ENCODE measurements at places on chromosomes 5 and 9.

GRCh38 chr9:84317563-84317962, 23.0 kb downstream of the SLC28A3 start:
- no peak for DNase-seq

- DNase-seq, result no peak
Observed at GRCh38 chr5:111735583-111736270, 21.3 kb downstream of the NREP start.

- no peak for DNase-seq
Observed at GRCh38 chr9:137417161-137418021, 5.6 kb downstream of the EXD3 start.

GRCh38 chr9:116543731-116544400, 143.2 kb upstream of the TRIM32 start:
- peak; percentile 45 for DNase-seq

DNA sequence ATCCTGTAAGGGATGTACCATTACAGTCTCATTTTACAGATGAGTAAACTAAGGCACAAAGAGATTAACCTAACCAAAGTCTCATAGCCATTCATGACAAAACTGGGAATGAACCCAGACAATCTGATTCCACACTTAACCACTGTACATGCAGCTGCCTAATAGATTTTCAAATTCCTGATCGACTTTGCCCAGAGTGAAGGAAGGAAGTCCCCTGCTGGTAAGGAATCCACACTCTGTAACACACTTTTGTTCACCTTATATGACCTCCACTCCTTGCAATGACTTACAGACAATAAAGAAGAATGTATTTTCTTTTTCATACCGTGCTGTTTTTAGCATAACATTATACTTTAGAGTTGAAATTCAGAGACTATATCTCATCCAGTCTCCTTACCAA, 31.3 kb upstream of the PLPP6 start:
- no peak for DNase-seq

- DNase-seq, result no peak
Observed at GRCh38 chr9:111197256-111197655, 132.8 kb downstream of the OR2K2 start.

GRCh38 chr5:138662599-138662998, 87.4 kb upstream of the HSPA9 start:
- DNase-seq, result no peak

GRCh38 chr5:167835146-167835545, 456.3 kb upstream of the WWC1 start:
- no peak for DNase-seq

GRCh38 chr9:85511746-85512145, 230.0 kb downstream of the AGTPBP1 start:
- no peak for DNase-seq

GRCh38 chr5:173846929-173847501, 41.1 kb upstream of the CPEB4 start:
- no peak for DNase-seq

DNA sequence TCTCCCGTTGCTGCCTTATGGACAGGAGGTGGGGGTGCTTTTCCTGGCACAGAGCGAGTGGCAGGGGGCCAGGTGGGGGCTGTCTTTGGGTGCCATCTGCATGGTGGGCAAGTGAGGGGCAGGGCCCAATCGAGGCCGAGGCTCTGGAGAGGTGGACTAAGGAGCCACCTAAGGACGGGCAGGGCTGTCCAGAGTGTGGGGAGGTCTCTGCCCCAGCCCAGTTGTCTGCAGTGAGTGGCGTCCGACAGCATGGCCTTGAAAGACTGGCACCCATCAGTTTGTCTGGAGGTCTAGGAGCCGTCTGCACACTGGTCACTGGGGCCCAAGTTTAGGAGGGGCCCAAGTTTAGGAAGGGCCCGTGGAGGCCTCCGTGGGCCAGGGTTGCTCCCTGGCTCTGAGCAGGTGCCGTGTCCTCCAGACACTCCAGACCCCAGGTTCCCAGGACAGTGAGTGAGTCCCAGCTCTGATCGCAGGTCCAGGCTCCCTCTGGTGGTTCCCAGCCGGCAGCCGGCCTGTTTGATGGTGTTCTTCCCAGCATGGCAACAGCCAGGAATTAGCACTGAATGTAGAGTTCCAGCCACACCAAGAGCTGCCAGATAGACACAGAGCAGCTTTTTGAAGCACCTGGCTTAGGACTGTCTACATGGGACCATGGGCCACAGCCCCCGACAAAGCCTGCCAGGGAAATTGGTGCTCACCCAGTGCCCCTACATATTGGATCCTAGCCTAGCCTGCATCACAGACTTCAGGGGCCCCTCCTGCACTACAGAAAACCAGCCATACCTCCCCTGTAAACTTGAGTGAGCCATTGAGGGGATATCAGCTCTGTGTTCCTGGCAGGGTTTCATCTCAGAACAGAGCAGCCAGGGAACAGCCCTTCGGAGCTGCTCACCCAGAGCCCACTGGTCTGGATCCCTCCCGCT, 120.9 kb downstream of the WNK2 start:
- DNase-seq, result no peak

- no peak for DNase-seq
Observed at GRCh38 chr5:176550275-176550831, 1.2 kb downstream of the CDHR2 start.

DNA sequence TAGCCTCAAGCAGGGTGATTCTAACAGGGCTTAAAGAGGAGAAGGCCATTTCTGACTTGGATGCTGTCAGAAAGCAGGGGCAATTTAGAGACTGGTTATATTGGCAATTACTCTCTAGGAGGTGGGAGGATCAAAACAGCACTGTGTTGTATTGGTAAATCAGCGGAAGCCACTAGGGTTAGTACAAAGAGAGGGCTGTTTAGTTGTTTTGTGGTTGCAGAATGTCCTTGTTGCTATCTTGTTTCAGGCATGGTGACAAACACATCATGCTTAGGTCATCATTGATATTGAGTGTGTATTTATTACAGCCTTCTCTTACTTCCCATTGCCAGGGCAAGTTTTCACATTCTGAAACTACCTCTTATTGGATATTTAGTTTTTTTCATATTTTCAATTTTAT, 165.3 kb downstream of the TAF11L14 start:
- DNase-seq, result no peak

GRCh38 chr9:121350993-121351561, 19.0 kb downstream of the STOM start:
- peak; percentile 76 for DNase-seq

GRCh38 chr9:7150153-7150890, 392.5 kb downstream of the KDM4C start:
- no peak for DNase-seq

GRCh38 chr9:117293206-117294114, 121.4 kb downstream of the ASTN2 start:
- DNase-seq, result no peak

GRCh38 chr9:122991370-122991830, 42.1 kb upstream of the GPR21 start:
- DNase-seq, result peak; percentile 30

- no peak for DNase-seq
Observed at GRCh38 chr9:93058355-93059010, at the start of gene SUSD3. Gene SUSD3, plus strand, starts transcription at chr9:93058701. Its CDS starts 42 bp downstream, at chr9:93058743.

- DNase-seq, result no peak
Observed at GRCh38 chr5:149732324-149733128, 2.4 kb downstream of the PPARGC1B start.

GRCh38 chr9:134215699-134216448, 51.5 kb upstream of the RNU6ATAC start:
- DNase-seq, result peak; percentile 77

GRCh38 chr9:133113949-133114885, 6.8 kb downstream of the RALGDS start:
- DNase-seq, result no peak

DNA sequence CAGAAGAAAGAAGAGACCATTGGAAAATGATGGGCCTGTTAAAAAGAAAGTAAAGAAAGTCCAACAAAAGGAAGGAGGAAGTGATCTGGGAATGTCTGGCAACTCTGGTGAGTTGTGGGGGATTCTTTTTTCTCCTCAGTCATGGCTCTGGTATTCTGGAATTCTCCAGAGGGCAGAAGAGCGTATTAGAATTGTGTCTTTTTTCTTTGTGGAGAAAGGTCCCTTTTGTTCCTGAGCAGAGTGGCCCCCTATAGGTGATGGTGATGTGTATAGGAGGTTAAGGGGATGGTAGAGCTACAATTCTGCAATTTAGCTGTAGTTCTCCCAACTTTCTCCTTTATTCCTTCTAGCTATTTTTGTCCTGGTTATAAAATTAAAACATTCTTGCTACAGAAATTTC, 1.6 kb upstream of the DHFR start:
- DNase-seq, result no peak

GRCh38 chr9:127754099-127755060, 19.3 kb upstream of the TOR2A start:
- DNase-seq, result no peak

GRCh38 chr5:150410524-150411244, 2.0 kb downstream of the CD74 start:
- no peak for DNase-seq

GRCh38 chr5:112866739-112867138, 5.7 kb downstream of the SRP19 start:
- DNase-seq, result no peak

- DNase-seq, result no peak
Observed at GRCh38 chr5:167513381-167513780, 778.1 kb upstream of the WWC1 start.

- DNase-seq, result no peak
Observed at GRCh38 chr5:18985171-18985758, 1002.7 kb downstream of the CDH18 start.

- DNase-seq, result no peak
Observed at GRCh38 chr5:89086390-89087086, 203.6 kb upstream of the MEF2C start.

DNA sequence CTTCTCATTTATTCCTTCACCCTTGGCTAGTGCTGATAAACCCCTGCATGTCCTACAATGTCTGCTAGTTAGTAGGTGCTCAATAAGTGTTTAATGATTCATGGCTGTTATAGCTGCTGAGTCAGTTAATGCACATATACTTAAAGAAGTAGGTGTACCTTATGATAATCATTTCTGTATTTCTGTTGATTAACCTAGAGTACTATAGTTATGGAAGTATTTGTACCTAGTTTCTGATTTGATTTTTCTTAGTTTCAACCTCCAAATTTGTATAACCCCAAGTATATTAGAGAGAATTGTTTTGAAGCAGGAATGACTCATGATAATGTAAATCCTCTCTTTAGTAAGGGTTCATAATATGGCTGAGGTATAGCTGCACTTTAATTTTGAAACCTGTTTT, 8.9 kb downstream of the SMAD5 start:
- DNase-seq, result no peak

- DNase-seq, result no peak
Observed at GRCh38 chr5:28397502-28397941, 1359.1 kb upstream of the CDH9 start.

- DNase-seq, result no peak
Observed at GRCh38 chr9:22913026-22913425, 466.4 kb downstream of the DMRTA1 start.

DNA sequence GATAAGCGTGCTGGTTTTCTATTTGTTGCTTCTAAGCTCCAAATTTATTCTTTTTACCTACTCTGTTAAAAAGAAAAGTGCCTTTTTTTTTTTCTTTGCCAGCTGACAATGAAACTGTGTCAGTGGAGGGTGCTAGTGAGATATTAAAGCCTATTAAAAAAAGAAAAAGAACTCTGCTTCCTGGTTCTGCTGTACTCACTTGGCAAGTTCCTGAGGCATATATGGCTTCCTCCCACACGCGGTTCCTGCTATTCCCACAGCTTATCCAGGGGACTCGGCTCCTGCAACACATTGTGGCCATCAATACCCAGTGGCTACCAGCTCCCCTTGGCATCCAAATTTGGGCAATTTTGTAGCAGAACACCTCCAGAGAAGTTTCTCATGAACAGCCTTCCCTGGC, 1977.7 kb upstream of the CDH9 start:
- no peak for DNase-seq

DNA sequence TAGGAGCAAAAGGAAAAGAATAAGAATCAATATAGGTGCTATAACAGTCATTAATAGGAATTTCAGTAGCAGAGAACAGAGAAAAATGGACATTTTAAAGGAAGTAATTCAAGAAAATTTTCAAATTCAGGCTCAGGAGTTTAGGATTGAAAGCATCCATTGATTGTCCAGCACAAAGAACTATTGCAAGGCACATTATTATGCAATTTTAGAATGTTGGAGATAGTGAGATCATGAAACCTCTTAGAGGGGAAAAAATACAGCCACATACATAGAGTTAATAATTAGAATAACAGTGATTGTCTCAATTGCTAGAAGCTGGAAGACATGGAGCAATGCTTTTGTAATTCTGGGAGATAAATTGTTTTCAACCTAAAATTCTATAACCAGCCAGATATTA, 31.5 kb downstream of the CNTLN start:
- no peak for DNase-seq

DNA sequence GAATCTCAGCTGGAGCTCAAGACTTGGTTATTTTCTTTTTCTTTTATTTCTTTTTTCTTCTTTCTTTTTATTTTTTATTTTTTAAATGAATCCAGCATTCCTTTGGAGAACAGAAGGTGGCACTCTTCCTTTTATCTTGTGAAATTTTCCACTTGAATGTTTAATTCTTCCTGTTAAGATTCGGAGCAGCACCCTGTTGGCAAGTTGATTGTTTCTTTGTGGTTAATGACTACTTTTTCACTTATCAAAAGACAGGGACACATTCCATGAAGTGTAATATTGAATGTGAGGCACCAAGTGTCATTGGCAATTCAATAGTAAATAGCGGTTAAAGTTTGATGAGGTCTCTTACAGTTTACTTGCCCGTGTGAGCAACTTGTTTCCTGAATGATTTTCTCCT, 240.5 kb upstream of the CHD1 start:
- no peak for DNase-seq

DNA sequence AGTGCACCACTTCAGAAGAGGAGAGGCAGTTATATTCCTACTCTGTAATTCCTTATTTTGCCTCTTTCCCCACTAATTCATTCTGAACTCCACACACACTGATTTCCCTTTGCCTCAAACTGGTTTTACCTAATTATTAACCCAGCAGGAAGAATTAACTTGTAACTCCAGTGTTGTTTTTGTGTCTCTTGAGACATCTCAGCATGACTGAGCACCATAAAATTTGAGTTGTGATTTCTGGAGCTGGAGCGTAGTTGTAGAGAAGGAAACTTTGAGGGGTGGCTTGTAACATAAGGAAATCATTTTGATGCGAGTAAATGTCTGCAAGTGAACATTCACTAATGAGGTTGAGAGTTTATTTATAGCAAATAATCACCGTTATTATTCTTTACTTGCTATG, 265.2 kb downstream of the TMEM38B start:
- no peak for DNase-seq
